Spleen (tissue), 13 donors: ENCODE measurements at places on chromosomes 4 and X. TPM values are rescaled to one million over a fixed set of nuclear protein-coding genes. Genes with fewer than 3 reads are reported as not detected.

Gene COL25A1
- polyA plus RNA-seq: 0.10 TPM

Gene CACNA1F
- polyA plus RNA-seq: 0.61 TPM

Gene SYN1
- polyA plus RNA-seq: 0.10 TPM

Gene ADH6
- polyA plus RNA-seq: not detected

Gene CDS1
- polyA plus RNA-seq: 0.15 TPM

Gene ATP1B4
- not detected for polyA plus RNA-seq

Gene SASH3
- polyA plus RNA-seq: 138 TPM

Gene CDKL2
- polyA plus RNA-seq: 0.03 TPM

Gene CCDC110
- polyA plus RNA-seq: 0.26 TPM

Gene ADAD1
- polyA plus RNA-seq: not detected

Gene LUZP4
- polyA plus RNA-seq: not detected

Gene NPY1R
- 10.8 TPM for polyA plus RNA-seq
